ENCODE measurements at places on chromosomes 11 and 22.

- no peak for DNase-seq
Observed at GRCh38 chr11:33687733-33688479, 12.7 kb downstream of the C11orf91 start.

DNA sequence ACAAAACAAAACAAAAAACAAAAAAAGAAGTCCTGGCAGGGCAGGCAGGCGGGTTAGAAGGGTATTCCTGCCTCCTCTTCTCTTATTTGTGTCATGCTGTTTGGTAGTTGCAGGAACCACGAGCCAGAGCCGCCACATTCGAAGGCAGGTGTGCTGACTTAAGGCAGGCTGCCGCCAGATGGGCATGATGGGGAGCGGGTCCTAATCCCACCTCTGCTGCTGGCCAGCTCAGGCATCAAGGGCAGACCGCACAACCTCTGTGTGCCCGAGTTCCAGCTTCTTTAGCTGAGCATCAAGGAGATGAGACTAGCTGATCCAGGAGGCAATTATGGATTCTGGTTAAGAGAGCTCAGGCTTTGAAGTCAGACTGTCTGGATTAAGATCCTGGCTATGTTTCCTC is 12.1 kb downstream of the OAF start:
- no peak for DNase-seq

DNA sequence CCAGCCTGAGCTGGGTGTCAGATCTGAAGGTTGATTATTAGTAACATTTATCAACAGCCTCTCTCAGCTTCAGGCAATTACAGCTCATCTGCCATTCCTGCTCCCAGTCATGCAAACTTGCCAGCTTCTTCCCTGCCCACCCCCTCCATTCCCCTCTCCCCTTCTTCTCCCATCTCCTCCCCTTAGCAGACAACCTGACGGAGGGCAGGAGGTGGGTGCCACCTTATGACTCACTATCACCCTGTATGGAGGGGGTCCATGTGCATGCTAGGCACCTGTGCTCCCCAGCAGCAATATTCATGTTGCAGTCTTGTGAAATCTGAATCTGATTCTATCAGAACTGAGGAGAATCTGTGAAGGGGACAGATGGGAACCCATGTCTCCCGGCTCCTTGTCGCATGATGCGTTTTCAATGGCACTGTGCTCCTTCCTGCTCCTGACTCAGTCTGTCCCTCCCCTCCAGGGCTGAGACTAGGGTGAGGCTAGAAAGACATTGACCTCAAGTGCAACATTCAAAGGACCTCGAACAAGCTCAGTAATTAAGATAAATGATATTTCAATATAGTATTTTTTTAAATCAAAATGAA is 46.3 kb upstream of the TUB start:
- no peak for DNase-seq

DNA sequence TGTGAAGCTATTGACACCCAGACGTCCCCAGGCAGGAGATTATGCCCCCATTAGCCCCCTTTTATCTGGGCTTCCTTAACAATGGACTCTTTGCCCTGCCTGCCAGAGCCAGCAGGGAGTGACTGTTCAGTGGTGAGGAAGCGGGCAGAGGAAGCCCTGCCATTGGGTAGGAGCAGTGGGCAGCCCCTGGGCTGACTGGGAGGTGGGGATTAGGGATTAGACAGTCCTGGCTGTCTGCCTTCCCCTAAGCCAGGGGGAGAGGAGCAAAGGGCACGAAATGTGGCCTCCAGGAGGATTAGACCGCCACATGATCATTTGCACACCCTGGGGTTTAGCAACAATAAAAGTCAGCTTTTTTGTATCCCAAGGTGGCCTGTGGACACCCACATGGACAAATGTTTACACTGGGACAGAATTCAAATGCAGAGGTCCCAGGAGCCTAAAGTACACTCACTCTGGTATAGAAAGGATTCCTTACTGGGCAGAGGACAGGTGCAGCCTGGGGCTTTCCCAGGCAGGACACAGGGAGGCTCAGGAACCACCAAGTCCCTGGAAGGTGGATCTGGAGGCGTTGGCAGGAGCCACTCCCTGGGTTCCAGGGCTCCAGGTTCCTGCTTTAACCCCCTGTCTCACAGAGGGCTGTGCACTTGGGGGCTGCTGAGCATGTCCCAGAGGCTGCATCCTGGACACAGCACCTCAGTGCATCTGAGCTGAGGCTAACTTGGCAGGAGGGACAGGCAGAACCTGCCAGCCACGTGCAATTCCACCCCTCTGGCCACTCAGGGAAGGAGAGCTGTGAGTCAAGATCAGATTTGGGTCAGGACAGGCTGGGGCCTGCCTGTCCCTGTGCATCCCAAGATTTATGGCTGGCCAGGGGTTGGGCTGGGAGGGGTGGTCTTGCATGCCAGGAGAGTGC is 2.1 kb downstream of the PNPLA3 start:
- no peak for DNase-seq
